Stimulated activated CD4-positive, alpha-beta T cell treated with anti-CD3 and anti-CD28 coated beads, Interleukin-15, amount 100 ng/mL, for 48 hours (primary cell): ENCODE measurements at places on chromosomes 6 and 20.

DNA sequence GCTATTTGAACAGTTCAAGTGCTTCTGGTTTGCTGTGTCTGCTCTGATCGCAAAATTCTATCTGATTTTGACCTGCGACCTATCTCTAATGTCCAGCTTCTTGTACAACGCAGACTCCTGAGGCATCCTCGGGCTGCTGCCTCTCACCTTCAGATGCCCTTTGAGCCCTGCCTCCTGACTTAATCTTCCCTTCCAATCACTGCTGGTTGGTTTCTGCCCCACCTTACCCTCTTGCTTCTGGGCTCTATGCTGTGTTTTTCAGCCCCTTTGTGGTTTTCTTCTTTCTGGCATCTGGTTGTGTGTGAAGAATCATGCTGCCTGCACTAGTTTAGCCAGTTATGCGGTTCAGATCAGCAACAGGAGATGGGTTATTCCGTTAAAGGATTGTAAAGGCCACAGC is 131.2 kb upstream of the THEMIS start:
- DNase-seq = no peak

- DNase-seq = no peak
Measured at GRCh38 chr20:2745936-2746635, 53.5 kb downstream of the EBF4 start.

GRCh38 chr20:6636209-6637159 is 131.0 kb upstream of the BMP2 start:
- no peak for DNase-seq

DNA sequence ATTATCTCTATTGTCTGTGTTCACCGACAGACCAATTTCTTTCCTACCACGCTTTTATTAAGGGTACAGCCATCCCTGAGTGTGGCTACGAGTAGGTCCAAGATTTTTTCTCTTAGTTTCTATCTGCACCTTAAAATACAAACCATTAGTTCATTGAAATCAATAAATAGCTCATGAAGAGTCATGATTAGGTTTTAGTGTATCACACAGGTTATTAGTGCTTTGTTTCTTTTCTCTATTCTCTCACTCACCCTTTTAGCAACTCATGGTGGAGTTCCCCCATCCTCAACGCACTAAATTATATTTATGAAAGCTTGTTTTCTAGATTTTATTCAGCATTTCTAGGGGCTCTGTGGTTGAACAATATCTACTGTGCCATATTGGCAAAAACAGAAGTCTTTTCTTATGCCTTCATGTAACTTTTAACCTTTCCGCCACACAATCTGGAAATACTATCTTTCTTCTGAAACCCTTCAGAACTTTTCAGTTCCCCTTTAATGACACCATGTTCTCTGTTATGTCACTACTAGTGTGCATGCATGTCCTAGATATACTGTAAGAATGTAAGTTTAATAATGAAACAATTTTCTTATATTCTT is 128.2 kb upstream of the LAMA2 start:
- no peak for DNase-seq

GRCh38 chr6:76435174-76435573 is 362.7 kb upstream of the IMPG1 start:
- no peak for DNase-seq

DNA sequence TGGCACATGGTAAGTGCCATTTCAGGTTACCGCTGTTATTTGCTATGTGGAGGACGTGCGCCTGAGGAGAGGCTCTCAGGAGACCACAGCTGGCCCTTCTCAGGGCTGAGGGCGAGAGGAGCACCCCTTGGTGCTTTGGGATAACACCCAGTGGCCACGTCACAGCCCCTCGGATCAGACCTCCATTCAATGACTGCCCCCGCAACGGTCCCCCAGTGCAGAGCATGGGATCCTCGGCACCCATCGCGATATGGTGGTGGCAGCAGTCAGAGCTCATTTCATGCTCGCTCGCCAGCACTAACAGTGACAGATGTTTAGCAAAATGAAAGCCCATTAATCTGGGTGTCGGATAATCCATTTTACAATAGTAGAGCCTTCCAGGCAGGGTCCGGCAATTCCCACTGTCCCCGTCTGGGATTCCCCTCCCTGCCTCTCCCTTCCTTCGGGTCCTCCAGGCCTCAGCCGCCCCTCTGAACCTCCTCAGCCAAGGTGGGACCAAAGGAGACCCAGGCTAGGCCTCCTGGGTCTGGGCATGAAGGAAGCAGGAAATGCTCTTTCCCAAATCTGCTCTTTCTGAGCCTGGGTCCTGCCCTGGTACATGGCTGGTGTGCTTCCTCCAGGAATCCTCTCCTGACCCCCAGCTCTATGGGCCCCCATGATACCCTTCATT is 117.1 kb downstream of the GRM4 start:
- no peak for DNase-seq

GRCh38 chr20:33853507-33853813 is 42.3 kb downstream of the CHMP4B start:
- no peak for DNase-seq

GRCh38 chr20:59123011-59123677 is 40.5 kb upstream of the ZNF831 start:
- no peak for DNase-seq

DNA sequence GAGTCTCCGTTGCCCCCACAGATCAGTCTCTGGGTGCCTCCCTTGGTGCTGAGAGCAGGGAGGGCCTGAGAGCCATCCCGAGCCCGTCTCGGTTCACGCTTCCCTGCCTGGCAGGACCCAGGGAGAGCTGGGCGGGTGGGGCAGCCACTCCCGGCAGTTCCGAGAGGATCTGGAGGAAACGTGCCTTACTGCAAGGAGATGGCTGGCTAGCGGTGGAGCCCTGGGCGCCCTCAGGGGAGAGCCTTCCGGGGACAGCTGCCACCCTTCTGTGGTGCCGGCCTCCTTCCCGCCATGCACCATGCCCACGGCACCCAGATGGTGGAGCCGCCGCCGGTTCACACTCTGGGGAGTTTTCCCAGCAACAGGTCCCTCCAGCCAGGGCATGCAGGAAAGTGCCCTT is 45.8 kb upstream of the SLCO4A1 start:
- DNase-seq = no peak

- no peak for DNase-seq
Measured at GRCh38 chr6:47246551-47246950, 63.2 kb downstream of the TNFRSF21 start.

GRCh38 chr20:62129731-62130531 is 7.7 kb downstream of the LSM14B start:
- no peak for DNase-seq

DNA sequence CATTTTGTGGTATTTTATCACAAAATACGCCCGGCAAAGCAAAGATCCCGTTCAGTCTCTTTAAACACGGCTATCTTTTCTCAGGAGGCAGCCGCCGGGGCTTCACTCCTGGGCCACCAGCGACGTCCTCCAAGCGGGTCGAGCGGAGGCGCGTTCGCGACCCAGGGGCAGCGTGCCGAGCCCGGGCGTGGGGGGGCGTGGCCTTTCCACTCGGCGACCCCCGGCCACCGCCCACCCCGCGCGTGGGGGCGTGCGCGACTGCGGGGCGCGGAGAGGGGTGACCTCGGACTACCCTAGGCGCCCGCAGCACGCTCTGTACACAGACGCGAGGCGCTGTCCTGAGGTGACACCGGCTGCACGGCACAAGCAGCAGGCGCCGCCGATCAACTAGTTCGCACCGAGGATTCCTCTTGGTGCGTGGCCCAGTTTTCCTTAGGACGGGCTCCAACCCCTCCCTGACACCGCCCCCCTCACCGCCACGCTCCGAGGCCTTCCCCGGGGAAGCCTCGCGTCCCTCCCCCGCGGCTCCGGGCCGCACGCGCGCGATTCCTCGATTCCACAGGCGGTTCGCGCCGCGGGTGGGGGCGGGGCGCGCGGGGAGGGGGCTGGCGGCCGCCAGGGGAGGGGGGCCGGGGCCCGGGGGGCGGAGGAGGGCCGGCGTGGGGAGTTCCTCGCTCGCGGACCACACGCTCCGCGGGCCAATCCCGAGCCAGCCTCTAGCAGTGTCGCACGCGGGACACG is 1.1 kb upstream of the JARID2 start:
- peak; percentile 29 for DNase-seq

DNA sequence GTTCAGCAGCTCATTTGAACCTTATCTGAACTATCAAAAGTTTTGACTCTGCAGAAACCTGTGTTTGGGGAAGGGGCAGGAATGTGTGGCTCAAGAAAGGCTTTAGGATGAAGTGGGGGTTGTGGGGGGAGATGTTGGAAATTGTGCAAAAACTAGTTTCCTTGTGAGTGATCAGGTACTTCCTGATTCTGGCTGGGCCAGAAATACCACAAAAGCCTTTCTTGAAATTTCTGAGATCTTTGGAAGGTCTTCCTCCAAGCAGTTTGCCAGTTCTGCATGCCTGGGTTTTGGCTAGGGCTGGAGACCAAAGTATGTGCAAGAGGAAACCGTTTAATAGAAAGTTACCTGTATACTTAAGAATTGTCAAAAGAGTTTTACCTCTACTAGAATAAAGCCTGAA is 116.6 kb downstream of the BMP2 start:
- DNase-seq = no peak

DNA sequence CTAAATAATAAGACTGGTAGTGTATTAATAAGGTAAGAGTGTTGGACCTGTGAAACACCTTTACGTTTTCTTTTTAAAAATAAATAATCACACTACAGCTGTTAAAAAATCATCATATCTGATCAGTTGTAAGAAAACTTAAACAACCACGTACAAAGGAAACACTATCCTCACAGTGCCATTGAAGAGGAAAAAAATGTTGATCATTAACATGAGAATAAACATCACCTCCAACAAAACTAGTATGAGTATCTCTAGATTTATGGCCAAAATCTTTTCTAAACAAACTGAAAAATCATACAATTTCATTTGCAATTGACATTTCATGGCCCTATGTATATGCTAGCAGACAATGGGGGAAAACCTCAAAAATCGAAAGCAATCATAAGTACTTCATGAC is 590 bp downstream of the EYS start:
- DNase-seq = no peak
